NCI-H1092 (cell line): ENCODE measurements at places on chromosomes 5 and 9.

DNA sequence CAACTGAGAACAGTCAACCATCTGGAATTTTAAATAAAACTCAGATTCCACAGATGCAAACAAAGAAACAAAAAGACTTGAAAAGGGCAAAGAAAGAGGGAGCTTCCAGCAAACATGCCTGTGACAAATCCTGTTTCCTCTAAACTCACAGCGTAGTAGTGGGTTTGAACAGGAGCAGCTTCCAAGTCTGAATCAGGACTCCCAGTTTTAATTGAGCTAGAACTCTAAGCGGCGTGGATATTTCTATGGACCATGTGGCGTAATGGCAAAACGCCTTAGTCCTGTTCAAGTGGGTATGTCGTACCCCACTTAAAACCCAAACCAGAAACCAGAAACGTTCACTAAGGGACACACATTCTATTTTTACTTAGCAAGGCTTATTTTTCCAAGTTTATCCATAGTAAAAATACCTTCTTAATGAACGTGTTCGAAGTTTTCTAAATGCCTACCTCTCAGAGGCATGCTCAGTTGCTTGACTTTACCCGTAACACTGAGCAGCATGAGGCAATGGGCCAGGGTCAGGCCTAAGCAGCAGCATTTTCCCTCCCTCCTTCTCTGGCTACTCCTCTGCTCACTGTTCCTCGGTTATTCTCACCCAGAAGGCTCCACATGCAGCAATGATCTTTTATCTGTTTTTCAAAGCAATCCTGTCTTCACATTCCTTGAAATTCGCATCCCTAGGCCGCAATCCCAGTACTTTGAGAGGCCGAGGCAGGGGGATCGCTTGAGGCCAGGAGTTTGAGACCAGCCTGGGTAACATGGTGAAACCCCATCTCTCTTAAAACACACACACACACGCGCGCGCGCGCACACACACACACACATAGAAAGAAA lies 77.9 kb downstream of the FNBP1 start:
- DNase-seq = no peak

DNA sequence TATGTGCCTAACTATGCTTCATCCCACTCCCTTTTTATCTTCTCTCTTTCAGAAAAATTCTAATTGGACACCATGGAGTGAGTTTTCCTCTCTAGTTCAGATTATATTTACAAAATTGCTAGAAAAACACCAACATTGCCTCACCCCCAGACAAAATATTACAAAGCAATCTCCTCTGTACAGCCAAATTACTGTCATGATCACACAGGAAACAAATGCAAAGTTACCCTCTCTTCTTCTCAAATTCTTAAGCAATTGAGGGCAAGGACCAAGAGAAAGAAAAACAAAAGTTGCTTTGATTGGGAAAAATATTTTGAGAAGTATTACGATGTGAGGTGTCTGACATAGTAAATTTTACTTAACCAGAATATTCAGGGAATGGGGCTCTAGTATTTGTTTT lies 30.8 kb upstream of the ABCA1 start:
- DNase-seq = no peak

DNA sequence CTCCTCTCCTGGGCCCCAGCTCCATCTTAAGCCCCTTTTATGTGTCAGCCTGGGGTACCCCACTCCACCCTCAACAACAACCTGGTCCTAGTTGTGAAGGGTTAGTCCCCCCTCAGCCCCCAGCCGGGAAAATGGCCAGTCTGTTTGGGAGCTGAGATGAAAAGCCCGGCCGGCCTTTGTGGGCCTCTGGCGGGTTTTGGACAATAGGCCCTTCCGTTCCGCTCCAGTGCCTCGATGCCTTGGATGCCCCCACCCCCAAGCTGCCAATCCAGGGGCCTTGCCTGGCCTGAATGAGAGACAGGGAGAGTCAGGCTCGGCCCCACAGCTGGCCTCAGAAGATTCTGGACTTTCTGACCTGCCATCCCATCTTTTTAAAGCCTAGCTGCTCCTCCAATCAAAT lies 9.2 kb downstream of the CNTFR start:
- DNase-seq = peak; percentile 75

- no peak for DNase-seq
These were observed 31.5 kb upstream of the ZFAND5 start for GRCh38 chr9:72396247-72397091.

DNA sequence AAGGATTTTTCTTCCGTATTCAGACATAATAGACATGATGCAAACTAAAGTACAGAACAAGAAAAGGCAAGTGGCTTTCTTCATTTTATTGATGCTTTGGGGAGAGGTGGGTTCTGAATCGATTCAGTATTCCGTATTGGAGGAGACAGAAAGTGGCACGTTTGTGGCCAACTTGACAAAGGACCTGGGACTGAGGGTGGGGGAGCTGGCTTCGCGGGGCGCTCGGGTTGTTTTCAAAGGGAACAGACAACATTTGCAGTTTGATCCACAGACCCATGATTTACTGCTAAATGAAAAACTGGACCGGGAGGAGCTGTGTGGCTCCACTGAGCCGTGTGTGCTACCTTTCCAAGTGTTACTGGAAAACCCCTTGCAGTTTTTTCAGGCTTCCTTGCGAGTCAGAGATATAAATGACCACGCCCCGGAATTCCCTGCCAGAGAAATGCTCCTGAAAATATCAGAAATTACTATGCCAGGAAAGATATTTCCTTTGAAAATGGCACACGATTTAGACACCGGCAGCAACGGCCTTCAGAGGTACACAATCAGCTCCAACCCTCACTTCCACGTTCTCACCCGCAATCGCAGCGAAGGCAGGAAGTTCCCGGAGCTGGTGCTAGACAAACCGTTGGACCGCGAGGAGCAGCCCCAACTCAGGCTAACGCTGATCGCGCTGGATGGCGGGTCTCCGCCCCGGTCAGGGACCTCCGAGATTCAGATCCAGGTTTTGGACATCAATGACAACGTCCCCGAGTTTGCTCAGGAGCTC lies 551 bp downstream of the PCDHB6 start:
- DNase-seq = no peak

- DNase-seq = no peak
These were observed 329.5 kb upstream of the PUM3 start for GRCh38 chr9:3173374-3173773.

GRCh38 chr9:77475641-77476473 lies 172.3 kb downstream of the GNA14 start:
- peak; percentile 27 for DNase-seq

- DNase-seq = peak; percentile 41
These were observed 44.5 kb downstream of the AGXT2 start for GRCh38 chr5:35003018-35003957.

- no peak for DNase-seq
These were observed 132.2 kb downstream of the ARHGAP26 start for GRCh38 chr5:142902186-142902965.

DNA sequence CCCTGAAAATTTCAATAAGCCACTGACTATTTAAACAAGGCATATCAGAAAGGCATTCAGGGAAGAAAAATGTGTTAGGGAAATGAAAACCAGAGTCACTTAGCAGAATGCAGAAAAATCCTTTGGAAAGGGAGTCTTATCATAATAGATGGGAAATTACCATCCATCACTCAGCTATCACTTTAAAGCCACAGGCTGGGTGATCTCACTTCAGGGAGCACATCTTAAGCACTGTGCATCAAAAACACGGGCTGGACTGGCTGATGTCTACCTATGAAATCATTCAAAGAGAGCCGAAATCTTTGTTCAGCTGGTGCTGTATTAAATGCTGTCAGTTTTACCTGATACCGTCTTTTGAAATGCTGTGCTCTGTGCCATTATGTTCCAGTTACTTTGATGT lies 73.5 kb downstream of the C9orf57 start:
- no peak for DNase-seq

DNA sequence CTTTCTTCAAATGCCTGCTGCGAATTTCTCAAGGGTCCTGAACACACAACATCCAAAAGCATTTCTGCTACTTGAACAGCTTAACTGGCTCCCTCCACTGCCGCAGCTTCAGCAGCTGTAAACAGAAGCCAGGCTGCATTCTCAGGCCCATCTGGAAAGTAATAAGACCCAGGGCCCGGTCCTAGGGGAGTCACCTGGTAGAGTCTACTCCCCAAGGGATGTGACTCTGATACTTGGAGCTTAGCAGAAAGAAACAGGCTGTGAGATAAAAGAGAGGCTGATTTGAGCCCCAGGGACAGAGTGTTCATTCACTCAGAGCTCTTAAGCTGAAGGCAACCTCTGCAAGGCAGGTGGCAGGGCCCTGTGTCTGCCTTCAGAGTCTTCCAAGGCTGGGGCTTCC lies 356.8 kb downstream of the SPOCK1 start:
- no peak for DNase-seq

DNA sequence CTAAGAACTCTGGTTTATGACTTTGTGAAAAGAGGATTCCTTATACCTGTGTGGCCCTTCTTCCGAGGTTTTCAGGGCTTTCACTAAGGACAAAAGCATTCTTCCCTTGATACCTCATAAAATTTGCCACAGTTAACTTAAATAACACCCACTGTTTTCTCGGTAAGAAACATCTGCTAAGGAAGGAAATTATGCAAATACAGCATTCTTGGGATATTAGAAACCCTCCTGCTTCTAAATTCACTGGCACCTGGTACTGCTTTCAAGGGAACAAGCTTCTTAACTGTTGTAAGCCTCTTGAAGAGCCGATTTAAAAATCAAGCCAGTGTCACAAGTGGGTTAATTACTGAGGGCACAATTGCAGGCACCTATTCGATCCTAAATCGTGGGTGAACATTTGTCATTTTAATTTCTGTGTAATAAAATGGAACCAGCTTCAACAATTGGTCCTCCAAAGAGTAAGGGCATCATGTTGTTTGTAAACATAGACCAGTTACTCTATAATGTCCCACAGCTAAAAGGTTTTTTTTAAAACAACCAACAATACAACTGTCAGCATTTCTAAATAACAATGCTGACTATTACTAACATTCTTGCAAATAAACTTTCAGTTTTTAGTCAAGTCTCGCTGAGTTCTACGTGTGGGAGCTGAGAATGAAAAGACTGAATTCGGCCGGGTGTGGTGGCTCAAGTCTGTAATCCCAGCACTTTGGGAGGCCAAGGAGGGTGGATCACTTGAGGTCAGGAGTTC lies 26.6 kb downstream of the AK3 start:
- no peak for DNase-seq

- DNase-seq = no peak
These were observed 470.5 kb downstream of the PLK2 start for GRCh38 chr5:57989378-57989777.

DNA sequence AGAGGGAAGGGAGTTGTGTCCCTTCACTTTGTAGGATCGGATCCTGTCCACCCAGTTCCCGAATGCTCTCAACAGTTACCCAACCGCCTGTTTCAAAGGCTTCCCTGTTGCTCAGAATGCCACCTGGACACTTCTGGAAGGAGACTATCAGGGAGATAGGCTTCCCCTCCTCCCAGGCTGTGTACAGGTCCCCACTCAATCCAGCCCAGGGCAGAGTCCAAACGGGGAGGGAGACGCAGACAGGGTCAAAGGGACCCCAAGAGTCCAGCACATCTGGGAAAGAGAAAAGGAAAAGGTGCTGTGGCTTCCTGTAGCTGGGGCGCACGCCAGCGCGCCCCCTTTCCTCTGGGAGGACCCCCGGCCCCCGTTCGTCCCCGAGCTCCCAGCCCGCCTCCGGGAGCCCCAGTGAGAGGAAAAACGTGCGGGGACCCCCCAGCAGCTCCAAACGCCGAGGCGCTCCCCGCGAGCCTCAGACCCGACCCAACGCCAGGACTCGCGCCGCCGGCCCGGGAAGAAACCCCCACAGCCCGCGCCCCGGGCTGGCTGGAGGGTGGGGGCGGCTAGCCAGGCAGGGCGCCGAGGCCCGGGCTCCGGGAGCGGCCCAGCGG lies 640 bp downstream of the SURF4 start:
- DNase-seq = no peak

DNA sequence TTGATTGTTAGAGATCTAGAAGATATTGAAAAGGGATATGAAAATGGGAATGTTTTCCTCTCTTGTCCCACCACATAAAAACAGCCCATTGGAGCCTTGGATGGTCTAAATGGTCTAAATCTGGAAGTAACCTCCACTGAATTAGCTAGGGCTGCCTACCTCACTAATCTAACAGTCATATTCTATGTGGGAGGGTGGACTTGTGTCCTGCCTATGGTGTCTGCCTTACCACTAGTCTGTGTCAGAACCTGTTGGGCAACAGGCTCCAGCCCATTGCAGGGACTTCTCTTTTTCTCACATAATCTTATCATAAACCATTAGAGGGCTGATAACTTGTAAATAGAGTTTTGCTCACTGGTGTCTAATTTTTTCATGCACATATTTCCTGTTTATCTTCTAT lies 548.8 kb upstream of the CDH18 start:
- no peak for DNase-seq

DNA sequence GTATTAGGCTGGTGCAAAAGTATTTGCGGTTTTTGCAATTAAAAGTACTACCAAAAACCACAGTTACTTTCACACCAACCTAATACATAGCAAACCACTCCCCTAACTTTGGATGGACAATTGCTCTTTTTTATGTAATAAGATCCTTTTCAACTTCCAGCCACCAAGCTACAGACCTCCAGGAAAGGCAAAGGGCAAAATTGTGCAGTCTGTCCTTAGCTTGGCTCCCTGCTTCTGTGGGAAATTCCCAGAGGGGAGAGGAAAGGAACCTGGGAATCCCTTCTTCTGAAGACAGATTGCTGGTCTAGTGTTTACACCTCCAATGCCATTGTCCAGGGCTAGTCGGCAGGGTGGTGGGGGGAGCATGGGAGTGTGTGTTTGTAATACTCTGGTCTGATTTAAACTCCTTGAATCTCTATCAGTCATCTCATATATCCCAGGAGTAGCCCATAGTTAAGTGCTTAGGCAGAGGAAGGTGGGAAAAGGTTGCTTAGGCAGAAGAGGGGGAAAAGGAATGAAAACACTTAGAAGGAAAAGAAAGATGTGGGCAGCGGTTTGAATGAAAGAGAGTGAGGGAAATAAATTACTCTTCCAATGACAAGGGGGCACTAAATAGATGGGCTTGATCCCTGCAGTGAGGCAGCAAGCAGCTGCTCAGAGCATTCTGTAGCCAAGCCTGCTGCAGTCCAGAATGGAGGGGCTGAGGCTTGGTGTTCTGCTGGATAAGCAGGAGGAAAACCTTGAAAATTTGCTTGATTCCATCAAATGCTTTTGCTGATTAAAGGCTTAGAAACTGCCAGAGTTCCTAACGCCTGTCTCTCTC lies 86.9 kb upstream of the MAP1B start:
- DNase-seq = no peak

DNA sequence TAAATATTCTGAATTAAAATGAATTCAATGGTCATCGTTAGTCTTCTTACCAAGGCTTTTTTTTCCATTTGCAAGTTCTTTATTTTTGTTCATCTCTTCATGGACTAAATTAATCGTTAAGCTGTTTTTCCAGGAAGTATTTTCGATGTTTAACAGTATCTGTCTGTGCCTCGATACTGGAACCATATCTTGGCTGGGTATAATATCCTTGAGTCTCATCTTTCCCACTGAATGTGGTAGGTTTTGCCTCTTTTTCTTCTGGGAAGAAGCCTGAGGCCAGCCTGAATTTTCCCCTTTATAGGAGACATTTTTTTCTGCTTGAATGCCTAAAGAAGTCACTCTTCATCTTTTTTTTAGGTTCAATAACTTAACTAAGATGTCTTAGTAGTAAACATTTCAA lies 4.0 kb upstream of the SEPTIN8 start:
- DNase-seq = no peak
